ENCODE measurements at places on chromosomes 1 and 21.

GRCh38 chr1:40673452-40673851 is 8.0 kb upstream of the RIMS3 start:
- no peak for DNase-seq

GRCh38 chr1:197284966-197285365 is 16.9 kb downstream of the CRB1 start:
- DNase-seq, result no peak

- DNase-seq, result no peak
Observed at GRCh38 chr21:38472412-38473108, 25.7 kb downstream of the ERG start.

DNA sequence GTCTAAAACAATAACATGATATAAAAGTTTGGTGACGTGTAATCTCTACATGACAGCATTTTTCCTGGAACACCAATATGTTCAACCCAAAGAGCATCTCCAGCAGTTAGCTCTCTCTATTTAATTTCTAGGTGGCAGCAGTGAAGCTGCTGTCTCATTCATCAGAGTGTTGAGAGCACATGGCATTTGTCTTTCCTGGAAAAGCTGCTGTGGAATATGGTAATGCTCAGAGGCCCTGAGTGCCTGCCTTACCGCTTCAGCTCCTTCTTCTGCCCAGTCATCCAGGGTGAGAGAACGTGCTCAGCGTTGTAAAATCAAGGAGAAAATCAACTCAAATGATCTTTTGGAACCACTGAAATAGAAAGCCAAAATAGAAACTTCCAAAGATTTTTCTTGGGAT is 640.7 kb downstream of the ADGRL2 start:
- no peak for DNase-seq

GRCh38 chr1:63827411-63828321 is 53.8 kb downstream of the ROR1 start:
- no peak for DNase-seq

DNA sequence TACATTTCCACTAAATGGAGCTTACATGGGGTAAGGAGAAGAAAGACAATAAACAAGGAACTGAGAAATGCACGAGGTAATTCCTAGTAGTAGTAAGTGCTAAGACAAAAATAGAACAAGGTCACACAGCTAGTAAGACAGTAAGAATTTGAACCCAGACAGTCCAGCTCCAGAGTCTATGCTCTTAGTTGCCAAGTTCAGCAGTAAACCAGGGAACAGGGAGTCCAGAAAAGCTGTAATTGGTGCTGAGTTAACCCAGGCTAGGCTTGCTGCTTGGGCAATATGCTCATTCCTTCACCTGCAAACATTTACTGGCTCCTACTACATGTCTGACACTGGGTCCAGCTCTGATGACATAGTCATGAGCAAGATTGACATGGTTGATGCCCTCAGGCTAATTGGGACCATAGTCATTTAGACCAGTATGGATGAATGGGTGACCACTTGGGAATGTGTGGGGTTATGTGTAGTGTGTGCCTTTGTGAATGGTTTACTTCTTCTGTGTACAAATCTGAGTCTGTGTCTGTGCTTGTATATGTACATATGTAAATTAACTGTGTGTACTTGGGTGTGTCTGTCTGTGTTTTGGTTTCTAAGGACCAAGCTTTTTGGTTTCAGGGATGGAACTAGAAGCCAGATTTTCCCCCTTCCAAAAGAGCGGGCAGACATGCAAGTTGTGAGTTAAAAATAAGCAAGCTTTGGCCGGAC is 2.0 kb downstream of the GPX7 start:
- no peak for DNase-seq

GRCh38 chr1:162919034-162919433 is 58.1 kb upstream of the CCDC190 start:
- DNase-seq, result no peak

DNA sequence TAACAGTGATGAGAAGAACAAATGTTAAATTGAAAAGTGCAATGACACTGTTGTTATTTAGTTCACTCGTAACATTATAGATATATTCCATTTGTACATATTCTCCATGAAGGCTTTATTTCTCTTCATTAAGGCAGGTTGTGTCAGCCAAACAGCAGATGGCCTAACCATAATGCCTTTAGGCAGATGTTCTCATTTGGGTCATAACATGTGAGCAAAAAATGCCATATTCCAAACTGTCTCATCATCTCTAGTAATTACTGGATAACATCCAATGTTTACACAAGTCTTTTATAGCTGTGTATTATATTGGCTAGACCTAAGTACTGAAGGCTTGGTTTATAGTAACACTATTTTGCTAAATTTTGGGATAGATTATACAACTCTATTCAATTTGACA is 87.2 kb upstream of the CHODL start:
- no peak for DNase-seq

DNA sequence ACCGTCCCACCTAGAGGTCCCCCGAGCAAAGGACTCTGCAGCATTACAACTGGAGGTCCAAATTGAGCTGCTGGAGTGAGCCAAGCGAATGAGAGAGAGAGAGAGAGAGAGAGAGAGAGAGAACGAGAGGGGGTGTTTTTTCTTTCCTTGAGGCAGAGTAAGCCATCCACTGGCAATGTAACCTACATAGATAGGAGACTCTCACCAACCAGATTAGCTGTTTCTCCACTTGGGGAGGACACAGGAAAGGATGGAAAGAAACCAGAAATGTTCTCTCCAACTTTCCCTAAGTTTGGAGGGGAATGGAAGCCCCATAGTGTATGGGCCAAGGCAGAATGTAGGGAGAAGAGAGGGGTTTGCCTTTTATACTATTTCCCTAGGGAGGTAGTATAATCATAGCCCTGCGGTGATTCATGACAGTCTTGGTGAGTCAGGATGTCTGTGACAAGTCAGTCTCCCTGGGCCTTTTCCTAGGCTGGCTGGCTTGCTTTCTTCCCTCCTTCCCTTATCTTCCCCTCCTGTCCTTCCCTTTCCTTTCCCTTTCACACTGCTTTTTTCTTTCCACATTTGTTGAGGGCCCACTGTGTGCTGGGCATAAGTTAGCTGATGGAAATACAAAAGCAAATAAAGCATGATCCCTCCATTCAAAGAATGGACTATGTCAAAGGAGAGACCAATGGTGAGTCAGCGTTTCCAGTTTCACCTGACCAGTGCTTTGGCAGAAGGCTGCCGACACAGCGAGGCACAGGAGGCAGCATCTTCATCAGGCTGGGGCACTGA is 7.1 kb downstream of the FNDC7 start:
- no peak for DNase-seq

DNA sequence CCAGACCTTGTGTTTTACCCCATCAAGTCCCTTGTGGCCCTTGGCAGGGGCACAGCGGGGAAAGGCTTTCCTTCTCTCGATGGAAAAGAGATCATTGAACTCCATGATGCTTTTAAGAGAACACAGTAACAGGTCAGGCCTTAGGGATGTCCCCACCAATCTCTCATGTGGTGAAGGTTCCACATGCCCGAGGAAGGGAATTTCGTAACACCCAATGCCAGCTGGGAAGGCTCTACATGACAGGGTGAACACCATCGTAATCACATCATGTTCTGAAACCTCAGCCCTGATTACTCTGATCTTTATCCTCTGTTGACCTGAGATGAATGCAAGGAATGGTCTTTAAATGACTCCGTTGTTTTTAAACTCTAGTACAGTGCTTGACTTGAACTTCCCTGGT is 105.5 kb upstream of the SPAG17 start:
- DNase-seq, result no peak

GRCh38 chr1:163066686-163067085 is 2.5 kb upstream of the RGS4 start:
- DNase-seq, result no peak

- DNase-seq, result no peak
Observed at GRCh38 chr21:45838634-45839033, 142.9 kb upstream of the COL6A1 start.

GRCh38 chr1:3352299-3352951 is 102.0 kb upstream of the ARHGEF16 start:
- DNase-seq, result no peak

DNA sequence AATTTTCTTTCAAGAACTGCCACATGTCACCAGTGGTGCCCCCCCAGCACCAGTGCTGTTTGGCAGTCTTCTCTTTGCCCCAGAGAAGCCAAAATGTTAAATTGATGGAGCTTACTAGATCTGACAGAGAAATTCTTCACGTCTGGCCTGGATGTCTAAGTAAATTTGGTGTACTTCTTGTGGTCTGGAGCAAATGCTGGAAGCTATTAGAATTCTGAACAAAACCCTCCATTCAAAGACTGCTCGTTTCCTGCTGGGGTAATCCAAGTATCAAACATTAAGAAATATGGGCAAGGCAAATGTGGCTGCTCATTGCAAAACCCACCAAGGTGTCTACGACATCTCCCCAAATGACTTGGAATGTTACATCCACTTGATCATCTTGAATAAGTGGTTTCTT is 92.3 kb downstream of the ROR1 start:
- no peak for DNase-seq

GRCh38 chr1:208175508-208175895 is 68.7 kb downstream of the PLXNA2 start:
- DNase-seq, result no peak

DNA sequence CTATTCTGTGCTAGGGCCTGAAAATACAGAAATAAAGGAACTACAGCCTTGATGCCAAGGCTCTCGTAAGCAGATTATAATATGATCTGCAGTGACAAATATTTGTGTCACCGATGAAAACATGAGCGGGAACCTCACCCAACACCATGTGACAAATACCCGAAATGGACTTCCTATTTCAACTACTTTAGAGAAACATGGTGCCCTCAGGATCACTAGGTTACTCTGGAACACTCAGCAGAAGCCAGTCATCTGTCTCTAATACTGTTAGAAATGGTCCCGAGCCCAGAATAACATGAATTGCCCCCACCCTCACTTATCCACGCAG is 463 bp upstream of the VAMP3 start:
- no peak for DNase-seq

- DNase-seq, result no peak
Observed at GRCh38 chr1:64030411-64030810, 173.0 kb upstream of the UBE2U start.

DNA sequence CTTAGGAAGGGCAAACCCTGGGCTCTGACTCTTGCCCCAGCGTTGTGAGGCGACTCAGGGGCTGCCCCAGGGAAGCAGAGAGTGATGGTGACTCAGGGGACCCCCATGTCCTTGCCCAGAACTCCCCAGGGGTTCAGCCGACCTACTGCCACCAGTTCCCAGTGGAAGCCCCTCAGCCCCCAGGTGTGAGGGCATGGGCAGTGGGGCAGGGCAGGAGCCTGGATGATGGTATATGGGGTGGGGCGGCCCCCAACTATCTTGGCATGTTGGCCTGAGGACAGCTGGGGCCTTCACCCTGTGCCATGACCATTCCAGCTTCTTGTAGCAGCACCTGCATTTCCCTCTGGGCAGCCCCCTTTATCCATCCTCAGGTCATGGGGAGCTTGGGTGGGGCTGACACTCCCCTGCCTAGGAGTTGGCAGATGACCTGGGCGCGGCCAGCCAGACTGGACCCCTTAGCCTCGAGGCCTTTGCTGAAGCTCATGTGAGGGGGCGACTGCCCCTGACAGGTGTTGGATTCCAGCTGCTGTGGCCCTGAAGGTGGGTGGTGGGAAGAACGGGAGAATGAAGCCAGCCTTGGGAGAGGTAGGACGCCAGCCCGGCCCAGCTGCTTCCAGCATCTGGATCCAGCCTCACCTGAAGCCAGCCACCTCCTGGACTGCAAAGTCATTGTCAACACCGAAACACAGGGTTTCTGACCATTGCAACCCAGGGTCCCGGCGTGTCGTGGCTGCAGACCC is 1.8 kb upstream of the FNDC10 start:
- DNase-seq, result no peak

- no peak for DNase-seq
Observed at GRCh38 chr1:32219022-32219421, 3.1 kb downstream of the TMEM234 start.

DNA sequence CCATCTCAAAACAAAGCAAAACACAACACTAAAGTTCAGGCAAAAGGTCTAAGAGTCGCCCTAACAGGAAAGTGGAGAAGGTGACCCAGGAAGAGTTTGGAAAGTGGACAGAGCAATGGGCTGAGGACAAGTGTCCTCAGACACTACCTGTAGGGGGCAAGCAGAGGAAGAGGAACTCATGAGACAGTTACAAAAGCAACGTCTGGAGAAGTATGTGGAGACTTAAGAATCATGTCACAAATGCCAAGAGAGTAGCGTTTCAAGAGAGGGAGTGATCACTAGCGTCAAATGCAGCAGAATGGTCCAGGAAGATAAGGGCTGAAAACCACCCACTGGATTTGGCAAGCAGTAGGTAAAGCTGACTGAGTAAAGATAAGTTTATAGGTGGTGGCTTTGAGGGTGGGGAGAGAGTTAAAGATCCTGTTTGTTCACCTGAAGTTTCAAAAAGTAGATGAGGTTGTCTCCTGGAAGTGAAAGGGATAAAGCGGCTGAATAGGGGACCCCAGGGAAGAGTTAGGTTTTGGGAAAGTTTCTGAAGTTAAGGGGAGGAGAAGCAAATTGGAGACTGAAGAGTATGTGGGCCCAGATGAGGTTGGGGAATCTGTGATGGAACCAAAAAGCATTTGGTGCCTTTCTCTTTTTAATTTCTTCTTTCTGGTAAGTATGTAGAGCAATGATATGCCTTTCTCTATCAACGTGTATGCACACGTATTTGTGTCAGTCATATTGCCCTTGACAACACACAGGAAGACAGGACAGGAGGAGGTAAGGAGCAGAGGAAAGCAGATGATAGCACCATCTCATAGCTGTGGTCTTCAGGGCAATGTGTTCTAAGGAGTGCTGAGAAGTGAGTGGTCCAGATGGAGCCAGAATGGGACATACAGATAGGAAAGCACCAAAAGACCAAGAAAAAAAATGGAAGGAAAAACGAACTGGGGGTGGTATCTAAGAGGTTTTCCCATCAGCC is 3.1 kb downstream of the BSDC1 start:
- DNase-seq, result no peak

GRCh38 chr1:8569242-8569641 is 248.2 kb downstream of the RERE start:
- no peak for DNase-seq

DNA sequence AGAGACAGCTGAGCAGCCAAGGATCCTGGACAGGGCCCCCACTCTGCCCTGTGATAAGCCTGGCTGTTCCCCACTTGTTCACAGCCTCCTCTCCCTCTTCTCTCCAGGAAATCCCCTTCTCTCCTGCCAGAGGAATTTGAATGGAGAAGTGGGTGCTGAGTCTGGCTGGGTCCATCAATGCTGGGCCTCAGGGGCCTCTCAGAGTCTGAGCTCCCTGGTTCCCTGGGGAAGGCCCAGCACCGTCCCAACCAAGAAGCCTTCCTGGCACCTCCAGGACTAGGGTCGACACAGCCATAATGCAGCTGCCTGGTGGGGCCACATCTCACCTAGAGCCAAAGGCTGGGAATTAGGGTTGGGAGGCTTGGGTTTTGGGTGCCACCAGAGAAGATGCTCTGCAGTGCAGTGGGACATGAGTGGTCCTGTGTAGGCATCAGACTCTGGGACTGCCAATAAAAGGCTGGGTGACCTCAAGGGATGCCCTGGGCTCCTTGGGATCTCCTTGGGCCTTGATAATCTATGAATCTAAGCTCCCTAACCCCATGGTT is 2.5 kb downstream of the MYBPH start:
- no peak for DNase-seq

- DNase-seq, result no peak
Observed at GRCh38 chr1:109517337-109517736, 7.8 kb upstream of the AMIGO1 start.

- no peak for DNase-seq
Observed at GRCh38 chr1:81915937-81916336, 115.2 kb downstream of the ADGRL2 start.
